Activated CD4-positive, CD25-positive, alpha-beta regulatory T cell (primary cell): ENCODE measurements at places on chromosomes 5 and 9.

DNA sequence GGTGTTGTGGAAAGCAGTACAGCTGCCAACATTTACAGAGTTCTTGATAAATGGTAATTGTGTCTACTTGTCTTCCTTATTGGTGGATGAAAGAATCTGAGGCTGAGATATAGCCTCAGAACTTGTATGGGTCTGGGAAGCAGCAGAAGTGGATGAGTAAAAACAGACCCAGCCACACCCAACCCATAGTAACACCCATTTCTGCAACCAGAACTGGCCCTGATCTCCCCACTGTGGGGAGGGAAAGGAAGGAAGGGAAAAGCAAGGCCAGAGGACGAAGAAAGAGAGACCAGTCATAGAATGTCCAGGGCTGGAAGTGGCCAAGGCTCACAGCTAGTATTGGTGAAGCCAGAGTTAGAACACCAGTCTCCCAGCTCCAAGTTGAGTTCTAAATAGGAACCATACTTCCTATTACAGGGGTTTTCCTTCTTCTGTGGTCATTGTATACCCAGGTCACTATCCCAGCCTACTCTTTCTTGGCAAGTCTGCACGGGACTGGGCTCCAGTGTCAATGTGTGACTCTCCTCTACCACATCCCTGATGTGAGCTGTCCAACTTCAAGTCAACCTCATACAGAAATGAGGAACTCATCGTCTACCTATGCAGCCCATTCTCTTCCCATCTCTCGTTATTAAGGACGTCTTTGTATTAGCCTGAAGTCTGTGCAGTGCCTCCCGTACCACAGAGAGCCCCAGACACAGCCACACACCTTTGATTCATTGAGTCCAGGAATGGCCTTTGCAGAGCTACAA lies 35.9 kb downstream of the ITK start:
- no peak for DNase-seq

GRCh38 chr5:50658246-50658645 lies 8.2 kb upstream of the PARP8 start:
- no peak for DNase-seq

- DNase-seq, result no peak
Observed at GRCh38 chr9:6673326-6674025, 27.9 kb upstream of the GLDC start.

DNA sequence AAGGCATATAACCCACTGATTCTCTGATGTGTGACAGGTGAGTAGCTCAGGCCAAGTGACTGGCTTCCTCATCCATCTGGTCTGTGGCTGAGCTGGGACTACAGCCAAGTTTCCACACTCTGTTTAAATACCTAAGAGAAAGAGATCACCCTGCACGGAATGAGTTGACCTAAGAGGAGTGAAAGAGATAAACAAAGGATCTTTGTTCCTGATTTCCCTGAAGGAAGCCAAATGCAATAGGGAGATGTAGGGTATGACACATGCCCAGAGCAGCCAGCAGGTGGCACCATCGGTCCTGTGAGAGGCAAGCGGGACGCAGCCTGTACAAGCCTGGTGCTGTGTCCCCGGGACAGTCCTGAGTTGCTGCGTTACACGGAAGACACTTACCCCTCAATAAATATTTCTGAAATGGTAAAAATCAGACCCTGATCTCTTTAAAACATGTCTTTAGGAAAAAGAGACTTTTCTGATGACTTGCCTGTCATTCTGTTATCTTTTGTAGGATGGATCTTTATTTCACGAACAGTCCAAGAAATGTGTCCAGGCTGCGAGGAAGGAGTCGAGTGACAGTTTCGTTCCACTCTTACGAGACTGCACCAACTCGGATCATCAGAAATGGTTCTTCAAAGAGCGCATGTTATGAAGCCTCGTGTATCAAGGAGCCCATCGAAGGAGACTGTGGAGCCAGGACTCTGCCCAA lies 41.1 kb downstream of the GALNT12 start:
- DNase-seq, result peak; percentile 46

DNA sequence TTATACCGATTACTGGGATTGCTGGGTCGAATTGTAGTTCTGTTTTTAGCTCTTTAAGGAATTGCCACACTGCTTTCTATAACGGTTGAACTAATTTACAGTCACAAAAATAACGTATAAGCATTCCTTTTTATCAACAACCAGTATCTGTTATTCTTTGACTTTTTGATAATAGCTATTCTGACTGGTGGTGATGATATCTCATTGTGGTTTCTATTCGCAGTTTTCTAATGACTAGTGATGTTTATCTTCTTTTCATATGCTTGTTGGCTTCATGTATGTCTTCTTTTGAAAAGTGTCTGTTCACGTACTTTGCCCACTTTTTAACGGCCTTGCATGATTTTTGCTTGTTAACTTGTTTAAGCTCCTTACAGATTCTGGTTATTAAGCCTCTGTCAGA lies 74.4 kb downstream of the FAM174A start:
- no peak for DNase-seq

DNA sequence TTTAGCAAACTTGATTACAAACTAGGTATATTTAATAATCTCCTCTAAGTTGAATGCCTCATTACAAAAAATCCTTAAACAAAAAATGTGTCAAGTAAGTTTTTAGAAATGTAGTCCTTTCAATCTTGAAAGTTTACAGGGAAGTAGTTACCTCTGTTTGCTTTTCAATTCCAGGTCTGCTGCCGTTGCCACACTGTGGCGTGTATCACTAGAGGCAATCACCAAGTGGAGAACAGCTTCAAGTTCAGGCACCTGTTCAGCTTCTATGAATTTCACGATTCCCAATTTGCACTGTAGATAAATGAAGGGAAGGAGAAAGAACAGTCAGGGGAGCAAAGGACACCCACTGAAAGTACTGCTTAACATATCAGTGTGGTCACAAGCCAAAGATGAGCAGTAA lies 51.1 kb downstream of the ECPAS start:
- no peak for DNase-seq

- peak; percentile 58 for DNase-seq
Observed at GRCh38 chr5:172806897-172807672, 27.0 kb upstream of the ERGIC1 start.

DNA sequence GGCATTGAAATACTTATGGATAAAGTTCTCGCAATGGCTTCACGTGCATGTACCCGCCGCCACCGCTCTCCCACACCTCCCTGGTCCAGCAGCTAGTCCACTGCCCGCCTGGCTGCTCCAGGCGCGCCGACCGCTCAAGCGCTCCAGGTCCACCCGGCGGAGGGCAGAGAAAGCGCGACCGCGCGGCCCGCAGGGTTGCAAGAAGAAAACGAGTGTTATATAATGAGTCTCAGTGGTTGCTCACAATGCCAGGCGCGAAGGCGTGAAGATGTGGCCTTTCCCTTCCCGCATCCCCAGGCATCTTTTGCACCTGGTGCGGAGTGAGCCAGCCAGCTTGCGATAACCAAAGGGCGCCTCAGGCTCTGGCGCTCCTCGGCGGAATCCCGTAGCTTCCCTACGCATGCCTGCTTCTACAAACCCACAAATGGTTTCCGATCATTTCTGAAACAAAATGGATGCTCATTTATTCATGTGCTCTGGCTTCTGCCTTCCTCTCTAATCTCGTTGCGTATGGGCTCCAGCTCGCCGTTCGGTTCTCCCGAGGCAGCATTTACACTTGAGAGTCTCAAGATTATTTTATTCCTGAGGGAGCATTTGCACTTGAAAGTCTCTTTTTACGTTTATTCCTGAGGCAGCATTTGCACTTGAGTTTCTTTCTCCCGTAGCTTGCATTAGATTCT lies 25.7 kb downstream of the CDKN2A start:
- no peak for DNase-seq

GRCh38 chr5:139652788-139653241 lies 4.7 kb downstream of the CXXC5 start:
- no peak for DNase-seq

DNA sequence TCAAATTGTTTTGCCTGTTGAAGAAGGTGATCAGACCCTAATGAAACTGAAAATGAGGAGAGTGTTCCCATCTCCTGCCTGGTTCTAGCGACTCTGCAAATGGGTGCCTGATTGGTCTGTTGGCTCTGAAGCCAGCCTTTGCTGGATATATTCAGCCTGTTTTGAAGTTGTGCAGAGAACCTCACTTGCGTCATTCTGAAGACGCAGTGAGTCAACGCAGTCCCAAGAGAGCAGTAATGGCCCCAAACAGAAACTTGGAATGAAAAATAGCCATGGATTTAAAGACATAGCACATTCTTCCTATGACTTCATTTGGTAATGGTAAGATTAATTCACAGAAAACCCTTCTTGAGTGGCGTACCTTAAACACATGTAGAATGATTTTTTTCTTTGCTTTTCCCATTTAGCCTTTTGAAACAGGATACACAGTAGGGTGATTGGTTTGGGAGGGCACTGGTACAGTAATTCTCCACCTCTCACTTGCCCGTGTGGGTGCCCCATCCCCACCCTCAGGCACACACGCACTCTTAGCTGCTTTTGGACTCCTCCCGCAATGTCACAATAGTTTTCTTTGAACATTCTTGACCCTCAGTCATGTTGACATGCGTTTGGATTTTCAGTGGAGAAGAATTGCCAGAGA lies 54.1 kb upstream of the ABL1 start:
- DNase-seq, result no peak

DNA sequence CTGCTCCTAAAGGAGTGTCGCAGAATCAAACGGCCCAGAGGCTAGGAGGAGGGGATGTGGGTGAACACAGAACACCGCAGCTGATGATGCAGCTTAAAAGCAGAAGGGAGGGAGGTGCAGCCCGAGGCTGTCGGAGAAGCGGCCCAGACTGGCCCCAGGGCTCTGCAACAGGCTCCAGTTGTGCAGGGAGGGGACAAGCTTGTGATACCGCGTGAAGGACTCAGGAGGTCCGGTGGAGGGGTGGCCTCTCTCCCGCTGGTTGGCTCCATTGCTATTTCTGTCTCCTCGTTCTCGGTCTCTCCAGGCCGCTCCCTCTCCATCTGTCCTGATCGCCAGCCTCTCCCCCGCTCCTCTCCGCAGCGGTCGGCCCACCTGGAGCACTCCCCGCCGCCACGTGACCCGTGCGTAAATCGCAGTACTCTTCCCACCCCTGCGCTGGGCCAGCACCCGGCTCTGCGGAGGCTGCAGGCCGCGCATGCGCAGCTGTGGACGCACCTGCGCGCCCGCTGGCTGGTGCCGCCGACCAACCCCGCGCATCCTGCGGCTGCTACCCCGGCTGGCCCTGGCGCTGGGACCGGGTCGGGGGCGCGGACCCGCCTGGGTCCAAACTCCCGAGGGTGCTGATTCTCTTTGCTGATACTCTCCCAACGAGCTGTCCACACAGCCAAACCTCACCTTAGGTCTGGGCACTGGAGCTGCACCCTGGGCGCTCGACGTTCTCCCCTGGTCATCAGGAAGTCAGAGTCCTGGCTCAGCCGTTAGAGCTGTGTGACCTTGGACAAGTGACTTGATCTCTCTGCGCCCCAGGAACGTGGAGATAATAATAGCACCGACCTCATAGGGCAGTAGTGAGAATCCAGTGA lies 3.7 kb upstream of the STXBP1 start:
- DNase-seq, result peak; percentile 44

GRCh38 chr5:103243665-103244064 lies 14.9 kb upstream of the MACIR start:
- DNase-seq, result no peak

- no peak for DNase-seq
Observed at GRCh38 chr9:37329576-37329975, 92.9 kb upstream of the GRHPR start.
